ENCODE measurements at places on chromosomes 11 and 22.

- DNase-seq: no peak
Measured at GRCh38 chr11:9193316-9193715, 71.8 kb downstream of the DENND5A start.

- DNase-seq: no peak
Measured at GRCh38 chr11:6127881-6128280, 20.4 kb downstream of the OR56B4 start.

GRCh38 chr22:26564181-26564580 is 25.8 kb downstream of the TPST2 start:
- DNase-seq: no peak

GRCh38 chr22:39488563-39489083 is 13.5 kb upstream of the MIEF1 start:
- no peak for DNase-seq

Data from CD4-positive, alpha-beta T cell treated with Interleukin-15 for 1 hour (primary cell).